Stimulated activated CD8-positive, alpha-beta memory T cell treated with anti-CD3 and anti-CD28 coated beads, Interleukin-7, amount 100 ng/mL, for 48 hours (primary cell): ENCODE measurements at places on chromosomes 4 and X.

GRCh38 chrX:41128955-41129354 lies 43.7 kb downstream of the USP9X start:
- DNase-seq: no peak

DNA sequence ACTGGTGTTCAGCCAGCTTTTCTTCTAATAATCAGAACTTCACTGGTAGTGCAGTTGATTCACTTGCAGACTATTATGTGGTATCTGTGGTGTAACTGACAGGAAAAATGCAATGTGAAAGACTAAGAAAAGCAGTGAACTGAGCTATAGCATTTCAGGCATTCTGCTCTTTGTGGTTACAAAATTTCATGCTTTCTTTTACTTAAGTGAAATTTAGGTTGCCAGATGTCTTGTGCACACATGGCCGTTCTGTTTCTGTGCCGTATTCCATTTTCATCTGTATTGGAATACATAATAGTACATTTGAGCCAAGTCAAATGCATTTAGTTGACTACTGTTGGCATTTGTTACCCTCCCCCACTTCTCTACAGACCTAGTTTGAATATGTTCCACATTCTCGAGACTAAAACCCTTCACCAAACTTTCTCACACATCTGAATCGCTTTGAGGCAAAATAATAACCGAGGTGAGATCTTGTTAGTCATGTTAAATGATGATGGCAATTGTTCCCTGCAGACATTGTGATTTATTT lies 8.2 kb downstream of the RTL3 start:
- DNase-seq: no peak

GRCh38 chr4:78312989-78313753 lies 238.4 kb upstream of the ANXA3 start:
- no peak for DNase-seq

DNA sequence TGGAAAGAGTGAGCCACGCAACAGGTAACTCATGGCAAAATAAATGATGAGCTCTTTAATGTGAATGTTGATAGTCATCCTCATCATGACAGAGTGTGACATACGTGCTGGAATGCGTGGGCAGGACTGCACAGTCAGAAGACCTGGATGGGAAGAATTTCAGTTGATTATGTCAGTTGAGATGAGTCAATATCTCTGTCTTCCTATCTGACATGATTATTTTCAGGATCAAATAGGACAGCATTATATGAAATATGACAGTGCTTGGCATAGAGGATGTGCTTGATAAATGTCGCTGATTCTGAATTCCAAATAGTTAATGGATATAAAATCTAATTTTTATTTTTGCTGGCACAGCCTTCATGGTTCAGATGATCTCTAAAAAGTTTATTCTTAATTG lies 95.1 kb downstream of the IL15 start:
- no peak for DNase-seq

DNA sequence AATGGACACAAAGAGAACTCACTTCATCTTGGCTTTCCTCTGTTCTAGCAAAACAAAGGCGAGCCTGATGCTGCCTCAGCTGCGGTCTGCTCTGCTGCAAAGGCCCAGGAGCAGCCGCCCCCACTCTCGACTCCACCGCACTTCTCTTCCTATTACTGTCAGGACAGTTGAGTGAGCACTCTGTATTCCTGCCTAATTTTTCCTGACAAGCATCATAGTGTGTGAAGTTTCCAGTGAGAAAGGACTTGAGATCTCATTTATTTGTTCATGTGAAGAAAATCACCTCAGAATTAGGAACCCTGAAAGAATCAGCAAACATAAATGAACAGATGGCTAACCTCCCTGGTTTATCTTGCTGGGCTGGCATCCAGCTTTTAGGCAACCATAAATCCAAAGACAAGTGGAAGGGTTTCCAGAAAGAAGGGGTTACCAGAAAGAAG lies 15.6 kb downstream of the SCARB2 start:
- DNase-seq: no peak

- no peak for DNase-seq
These were observed 21.7 kb upstream of the GEMIN8 start for GRCh38 chrX:14051416-14051815.

GRCh38 chr4:169253904-169254303 lies 16.9 kb downstream of the SH3RF1 start:
- DNase-seq: no peak

GRCh38 chrX:118499295-118499694 lies 3.7 kb downstream of the DOCK11 start:
- DNase-seq: no peak

DNA sequence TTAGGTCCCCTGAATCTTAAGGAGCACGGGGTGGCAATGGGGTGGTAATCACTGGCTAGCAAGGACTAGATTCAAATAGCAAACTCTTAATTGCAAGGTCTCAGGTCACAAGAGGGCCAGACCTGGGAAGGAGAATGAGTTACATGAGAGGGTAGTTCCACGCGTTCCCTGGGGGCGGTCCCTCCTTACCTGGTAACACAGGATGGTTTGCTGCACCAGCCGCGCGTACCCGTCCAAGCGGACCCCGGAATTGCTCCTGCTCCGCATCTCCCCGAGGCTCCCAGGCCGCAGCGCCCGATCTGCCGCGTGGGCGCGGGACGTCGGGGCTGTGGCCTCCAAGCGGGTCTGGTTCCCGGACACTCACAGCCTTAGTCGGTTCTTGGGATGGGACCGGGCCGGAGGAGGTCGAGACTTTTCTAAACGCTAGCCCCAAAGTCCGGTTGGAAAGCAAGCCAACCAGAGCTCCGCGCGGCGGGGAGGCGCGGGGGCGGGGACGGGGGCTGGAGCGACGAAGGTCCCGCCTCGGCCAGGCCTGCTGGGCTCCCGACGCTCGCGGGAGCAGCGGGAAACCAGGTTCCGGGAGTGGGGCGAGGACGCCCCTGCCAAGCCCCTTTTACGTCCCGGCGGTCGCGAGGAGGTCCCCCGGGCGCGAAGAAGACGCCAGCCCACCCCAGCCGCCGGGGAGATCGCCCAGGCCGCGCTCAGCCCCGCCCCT lies at the start of gene PHKA2:
TSS of gene PHKA2 (minus strand) at position 449 of the 715 bp plus-strand sequence. CDS start at position 267, 182 bp downstream.
- peak; percentile 33 for DNase-seq

DNA sequence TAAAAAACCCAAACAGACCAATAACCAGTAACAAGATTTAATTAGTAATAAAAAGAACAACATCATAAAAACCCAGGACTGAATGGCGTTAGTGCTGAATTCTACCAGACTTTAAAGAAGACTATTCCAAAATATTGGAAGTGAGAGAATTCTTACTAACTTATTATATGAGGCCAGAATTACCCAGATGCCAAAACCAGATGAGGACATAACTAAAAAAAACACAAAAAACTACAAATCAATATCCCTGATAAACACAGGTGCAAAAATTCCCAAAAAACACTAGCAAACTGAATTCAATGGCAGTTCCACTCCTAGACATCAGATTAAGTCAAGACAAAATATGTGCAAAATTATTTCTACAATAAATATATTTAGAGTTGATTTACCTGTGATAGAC lies 400.1 kb upstream of the PABPC4L start:
- no peak for DNase-seq

- DNase-seq: no peak
These were observed 174.5 kb downstream of the IL15 start for GRCh38 chr4:141810712-141811375.

GRCh38 chr4:177005674-177006230 lies 213.0 kb upstream of the VEGFC start:
- DNase-seq: no peak

DNA sequence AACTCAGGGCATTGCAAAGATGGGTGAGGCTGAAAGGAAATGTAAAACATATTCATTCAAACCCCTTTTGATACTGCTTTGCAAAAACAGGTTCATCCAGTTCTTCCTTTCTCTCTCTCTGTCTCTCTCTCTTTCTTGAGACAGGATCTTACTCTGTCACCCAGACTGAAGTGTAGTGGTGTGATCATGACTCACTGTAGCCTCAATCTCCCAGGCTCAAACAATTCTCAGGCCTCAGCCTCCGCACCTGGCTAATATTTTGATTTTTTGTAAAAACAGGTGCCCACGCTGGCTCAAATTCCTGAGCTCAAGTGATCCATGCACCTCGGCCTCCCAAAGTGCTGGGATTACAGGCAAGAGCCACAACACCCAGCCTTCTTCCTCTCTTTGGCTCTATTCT lies 15.6 kb upstream of the DCHS2 start:
- DNase-seq: no peak

- DNase-seq: no peak
These were observed 27.6 kb downstream of the SLC10A7 start for GRCh38 chr4:146494143-146494542.

- DNase-seq: no peak
These were observed 422.4 kb upstream of the BOD1L1 start for GRCh38 chr4:14049946-14050345.

DNA sequence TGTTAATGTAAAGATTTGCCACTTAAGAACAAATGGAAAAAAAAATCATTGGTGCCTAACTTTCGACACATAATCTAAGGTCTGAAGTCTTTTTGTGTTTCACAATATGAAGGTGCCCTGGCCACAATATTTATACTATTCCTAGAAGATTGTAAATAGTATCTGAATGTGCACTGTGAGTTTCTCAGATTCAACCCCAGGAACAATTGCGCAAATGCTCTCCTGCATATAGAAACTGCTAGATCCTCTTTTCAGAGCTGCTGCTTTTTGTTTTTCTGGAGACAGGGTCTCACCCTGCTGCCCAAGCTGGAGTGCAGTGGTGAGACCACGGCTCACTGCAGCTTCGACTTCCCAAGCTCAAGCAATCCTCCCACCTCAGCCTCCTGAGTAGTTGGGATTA lies 480.1 kb upstream of the FTHL17 start:
- DNase-seq: no peak

DNA sequence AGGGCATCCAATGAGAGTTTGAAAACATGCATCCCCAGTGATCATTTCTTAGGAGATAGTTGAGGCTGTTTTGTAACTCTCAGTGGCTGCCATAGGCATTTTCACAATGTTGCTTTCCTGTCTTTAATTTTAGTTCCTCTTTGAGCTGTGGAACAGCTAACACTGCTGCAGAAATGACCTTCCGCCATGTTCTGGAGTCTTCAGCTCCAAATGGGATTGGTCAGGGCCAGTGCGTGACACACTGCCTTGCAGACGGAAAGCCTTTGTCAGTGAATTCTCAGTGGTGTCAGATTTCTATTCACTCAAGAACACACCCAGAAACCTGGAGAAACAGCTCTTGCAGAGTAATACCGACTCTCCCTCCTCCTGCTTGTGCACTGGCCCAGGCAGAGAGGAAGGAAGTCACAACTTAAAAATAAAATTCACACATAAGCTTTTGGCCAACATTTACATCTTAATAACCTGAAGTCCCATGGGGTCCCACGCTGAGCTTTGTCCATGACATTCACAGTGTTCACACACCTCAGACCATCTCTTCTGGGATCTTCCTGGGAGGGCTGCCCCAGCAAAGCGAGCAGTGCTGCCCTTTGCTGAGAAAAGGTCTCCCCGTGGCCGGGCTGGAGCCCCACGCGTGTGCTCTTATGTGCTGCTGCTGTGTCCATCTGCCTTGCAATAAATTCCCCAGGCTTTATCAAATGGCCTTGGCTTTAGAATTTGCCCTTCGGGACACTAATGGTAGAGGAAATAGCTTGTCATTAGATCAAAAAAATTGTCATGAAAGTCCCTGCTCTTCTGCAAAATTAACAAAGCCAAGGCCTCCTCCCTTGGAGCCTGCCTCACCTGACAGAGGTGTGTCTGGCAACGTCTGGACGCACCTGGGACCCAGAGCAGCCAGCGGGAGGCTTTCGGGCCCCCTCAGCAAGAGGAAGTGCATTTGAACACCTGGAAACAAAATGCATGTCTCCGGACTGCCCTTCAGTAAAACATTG lies 126.8 kb downstream of the IRF2 start:
- no peak for DNase-seq
